B cell (primary cell): ENCODE measurements at places on chromosomes 7 and 10.

DNA sequence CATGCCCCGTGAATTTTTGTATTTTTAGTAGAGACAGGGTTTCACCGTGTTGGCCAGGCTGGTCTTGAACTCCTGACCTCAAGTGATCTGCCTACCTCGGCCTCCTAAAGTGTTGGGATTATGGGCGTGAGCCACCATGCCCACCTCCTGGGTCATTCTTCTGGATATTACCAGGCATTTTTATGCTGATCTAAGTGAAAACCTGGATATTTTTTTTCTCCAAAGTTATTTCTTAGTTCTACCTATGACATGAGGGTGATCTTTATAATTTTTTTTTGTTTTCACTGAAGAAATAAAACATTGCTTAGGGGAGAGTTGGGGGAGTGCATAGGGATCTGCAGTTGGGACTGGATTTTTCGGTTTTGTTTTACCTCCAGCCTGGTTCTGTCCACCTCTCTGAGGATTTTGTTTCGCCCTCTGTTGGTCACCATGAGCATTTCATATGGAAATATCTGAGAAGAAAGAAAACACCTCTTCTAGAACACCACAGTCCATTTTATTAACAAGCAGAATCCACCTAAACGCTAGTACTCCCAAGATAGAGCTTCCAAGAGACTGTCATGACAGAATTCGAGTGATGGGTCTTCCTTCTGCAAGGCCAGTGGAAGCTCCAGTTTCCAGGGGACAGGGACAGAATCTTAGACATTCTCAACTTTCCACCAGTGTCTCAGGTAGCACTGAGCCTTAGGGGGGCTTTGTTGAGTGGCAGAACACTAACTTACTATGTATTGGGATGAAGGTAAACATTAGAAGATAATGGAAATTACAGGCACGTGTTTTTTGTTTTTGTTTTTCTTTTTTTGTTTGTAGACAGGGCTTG is 33.4 kb upstream of the AFAP1L2 start:
- DNase-seq, result no peak

DNA sequence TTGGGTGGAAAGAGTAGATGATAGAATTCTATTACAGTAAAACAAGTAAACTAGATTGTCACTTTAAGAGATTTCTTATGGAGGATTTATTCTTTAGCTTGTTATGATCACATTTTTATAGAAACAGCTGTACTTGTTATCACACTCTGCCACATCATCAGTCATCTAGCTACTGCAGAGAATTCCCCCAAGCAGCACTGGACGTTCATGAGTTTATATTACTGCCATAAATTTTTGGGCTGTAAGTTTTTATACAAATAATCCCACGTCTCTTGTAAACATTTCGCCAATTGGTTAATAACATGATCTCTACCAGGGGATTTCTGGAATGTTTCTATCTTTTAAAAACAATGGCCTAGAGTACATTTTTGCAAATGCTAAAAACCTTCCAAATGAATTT is 238.8 kb downstream of the POLR1F start:
- no peak for DNase-seq

DNA sequence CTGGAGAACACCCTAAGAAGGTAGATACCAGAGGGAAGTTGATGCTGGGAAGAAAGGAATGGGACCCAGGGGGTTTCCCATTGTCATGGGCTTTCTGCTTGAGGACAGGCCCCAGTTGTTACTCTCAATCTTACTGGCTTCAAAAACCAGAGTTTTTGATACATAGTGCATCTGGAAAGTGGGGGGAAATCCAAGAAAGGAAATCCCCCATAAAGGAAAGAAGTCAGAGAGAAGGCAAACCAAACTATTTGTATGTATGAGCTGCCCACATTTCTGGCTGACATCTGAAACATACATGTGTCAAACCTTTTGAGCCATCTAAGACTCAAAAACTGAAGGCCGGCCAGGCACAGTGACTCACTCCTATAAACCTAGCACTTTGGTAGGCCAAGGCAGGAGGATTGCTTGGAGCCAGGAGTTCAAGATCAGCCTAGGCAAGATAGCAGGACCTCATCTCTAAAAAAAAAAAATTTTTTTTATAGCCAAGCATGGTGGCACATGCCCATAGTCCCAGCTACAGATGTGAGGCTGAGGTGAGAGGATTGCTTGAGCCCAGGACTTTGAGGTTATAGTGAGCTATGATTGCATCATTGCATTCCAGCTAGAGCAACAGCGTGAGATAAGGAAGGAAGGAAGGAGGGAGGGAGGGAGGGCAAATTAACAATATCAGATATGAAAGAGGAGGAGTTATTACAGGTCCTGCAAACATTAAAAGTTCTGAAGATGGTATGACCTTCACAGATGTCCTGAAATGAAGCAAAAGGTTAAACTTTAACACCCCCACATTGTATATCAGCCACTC is 6.7 kb upstream of the COA1 start:
- no peak for DNase-seq

- no peak for DNase-seq
Observed at GRCh38 chr7:112411186-112411795, 39.0 kb upstream of the IFRD1 start.

DNA sequence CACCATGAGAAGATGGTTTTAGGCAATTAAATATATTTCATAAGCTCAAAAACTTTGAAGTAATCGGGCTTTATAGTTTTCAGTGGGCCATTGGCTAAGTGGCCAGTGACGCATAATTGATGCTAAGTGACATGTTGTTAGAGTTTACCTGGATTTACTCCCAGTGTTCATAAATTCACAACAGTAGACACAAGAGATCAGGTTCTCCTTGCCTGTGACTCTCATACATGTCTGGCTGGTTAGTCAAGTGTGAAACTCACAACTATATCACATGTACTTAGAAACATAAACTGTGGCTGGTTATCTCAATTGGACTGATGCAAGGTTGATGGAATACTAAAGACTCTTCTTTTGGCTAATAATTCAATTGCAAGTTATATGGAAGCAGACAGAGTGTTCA is 26.2 kb downstream of the ASB15 start:
- DNase-seq, result no peak

DNA sequence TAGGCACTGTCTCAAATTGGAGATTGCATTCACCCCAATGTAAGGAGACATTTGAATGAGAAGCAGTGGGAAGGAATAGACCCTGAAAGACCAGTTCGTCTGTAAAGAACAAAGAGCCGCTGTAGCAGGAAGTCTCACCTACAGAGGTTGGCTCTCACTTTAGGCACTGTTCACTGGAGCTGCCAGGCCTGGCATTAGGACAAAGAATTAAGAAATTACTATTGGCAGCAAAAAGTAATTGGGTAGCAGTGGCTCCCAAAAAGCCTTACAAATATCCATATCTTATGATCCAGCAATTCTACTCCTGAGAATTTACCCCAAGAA is 10.5 kb upstream of the TEX36 start:
- DNase-seq, result no peak

- no peak for DNase-seq
Observed at GRCh38 chr10:74027702-74028101, 29.8 kb downstream of the VCL start.
